Left lobe of liver (tissue), 2 donors: ENCODE measurements at places on chromosomes 12 and 14.

DNA sequence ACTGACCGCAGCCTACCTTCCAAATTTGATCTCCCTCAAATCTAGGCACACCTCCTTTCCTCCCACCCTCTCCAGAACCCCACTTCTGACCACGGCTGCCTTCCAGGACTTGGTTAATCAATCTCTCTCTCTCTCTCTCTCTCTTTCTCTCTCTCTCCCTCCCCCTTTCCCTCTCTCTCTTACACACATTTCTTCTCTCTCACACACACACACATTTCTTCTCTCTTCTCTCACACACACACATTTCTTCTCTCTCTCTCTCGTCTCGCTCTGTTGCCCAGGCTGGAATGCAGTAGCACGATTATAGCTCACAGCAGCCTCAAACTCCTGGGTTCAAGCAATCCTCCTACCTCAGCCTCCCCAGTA is 521 bp upstream of the GMFB start:
- DNase-seq = no peak

DNA sequence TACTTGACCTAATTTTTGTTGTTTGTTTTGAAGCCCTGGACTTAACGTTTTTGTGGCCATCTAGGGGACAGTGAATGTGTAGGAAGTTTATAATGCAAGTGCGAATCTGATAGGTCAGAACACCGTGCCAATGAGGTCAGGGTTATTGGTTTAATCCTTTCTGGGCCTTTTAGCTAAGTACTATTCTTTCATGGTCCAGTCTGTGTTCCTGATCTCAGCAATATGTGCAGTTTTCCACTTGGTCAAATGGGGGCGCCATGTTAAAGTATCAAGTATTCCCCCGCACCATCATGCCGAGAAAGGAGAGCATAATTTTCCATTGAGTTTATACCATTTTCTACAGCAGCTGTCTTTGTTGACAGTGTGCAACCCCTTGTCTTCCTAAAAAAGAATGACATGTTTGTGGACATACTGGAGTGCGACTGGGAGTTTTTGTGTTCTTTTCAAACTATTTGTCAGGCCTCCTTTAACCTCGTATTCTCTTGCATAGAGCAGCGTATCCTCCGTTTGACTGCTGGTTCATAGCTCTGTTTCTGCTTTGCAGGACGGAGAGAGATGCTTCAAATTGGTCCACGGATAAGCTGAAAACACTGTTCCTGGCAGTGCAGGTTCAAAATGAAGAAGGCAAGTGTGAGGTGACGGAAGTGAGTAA is 1.3 kb downstream of the AHSA1 start:
- DNase-seq = no peak

GRCh38 chr12:112988224-112988623 is 9.9 kb downstream of the OAS2 start:
- no peak for DNase-seq

GRCh38 chr14:93120517-93120916 is 4.8 kb upstream of the ITPK1 start:
- DNase-seq = no peak

DNA sequence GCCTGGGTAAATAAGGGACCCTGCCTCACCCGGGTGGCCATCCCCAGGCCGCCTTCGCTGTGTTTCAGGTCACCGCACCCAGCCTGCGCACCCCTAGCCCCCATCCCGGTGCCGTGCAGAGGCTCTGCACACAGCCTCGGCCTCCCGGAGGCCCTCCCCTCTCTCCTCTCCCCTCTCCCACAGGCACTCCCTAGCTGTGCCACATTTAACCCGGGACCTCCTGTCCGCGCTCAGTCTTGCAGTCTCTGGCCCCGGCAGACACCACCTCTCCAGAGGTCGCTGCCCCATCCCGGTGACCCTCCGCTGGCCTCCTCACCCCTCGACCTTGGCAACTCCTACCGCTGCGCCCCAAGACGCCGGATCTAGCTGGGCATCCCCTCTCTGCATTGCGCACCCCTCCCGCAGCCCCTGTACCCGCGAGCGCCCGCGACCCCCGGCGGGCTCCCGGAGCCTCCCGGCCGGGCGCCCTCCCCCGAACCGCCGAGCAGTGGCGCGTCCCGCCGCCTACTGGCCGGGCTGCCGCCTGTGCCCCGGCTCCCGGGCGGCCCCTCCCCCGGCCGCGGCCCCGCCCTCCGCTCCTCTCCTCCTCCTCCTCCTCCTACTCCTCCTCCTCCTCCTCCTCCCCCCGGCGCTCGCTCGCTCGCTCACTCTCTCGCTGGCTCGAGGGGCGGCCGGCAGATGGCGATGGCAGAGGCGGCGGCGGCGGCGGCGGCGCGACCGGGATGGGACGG is 120.7 kb downstream of the AACS start:
- peak; percentile 75 for DNase-seq

- DNase-seq = peak; percentile 57
These were observed 11.2 kb downstream of the BCL2L14 start for GRCh38 chr12:12081836-12082497.

DNA sequence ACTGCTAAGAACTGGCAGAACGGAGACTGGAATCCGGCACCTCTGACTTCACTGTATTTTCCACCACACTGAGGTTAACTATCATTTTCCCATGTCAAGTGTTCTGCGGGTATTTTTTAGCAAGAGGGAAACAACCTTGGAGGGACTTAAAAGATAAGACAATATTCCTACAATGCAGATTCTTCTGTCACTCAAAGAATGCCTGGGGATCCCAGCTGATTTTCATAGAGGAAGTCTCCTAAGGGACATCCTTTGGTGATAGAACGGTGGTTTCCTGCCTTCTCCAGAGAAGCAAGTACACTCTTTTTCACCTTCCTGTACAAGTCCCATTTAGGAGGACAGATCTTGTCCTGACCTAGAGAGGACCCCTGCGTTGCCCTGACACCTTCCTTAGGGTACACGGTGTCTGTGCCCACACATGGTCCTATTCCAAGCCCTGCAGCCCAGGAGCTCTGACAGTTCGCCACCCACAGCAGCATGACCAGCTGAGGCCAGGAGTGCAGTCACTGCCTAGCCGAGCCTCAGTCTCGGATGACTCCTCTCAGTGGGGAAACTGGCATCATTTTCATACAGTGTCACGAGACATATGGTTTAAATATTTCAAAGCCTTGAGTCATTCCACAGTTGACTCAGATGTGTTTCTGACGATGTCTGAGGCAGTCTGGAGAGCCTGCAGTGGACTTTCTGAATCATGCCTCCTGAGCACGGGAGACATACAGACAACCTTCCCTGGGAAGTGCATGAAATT is 181.3 kb upstream of the FKBP4 start:
- no peak for DNase-seq

- peak; percentile 31 for DNase-seq
These were observed 33.6 kb upstream of the BDKRB2 start for GRCh38 chr14:96170961-96171592.

DNA sequence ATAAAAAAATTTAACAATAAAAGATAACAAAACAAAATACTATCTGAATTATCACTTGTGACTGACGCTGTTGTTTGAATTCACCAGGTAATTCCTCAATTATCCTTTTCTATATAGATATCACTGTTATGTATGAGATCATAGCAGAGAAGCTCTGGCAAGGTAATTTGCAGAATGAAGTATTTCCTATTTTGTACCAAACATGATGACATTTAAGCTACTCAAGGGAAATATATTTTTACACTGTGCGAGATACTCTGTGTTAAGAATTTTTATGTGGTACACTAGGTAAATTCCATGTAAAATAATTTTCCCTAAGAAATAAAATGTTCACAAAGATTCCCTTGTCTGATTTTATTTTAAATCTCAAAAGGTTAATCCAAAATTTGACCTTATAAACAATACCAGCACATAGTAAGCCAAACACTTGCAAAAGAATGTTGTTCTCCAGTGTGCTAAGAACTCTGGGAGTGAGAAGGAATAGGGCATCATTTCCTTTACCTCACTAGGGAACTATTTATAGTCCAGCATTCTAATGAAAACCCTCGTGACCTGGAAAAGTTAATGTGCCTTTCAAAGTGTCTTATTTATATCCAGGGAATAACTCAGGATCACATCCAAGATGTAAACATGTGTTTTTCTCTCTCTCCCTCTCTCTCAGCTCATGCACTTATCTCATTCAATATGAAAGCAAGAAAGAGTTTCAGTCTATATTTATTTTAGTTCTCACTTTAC is 115.2 kb upstream of the RAP1B start:
- no peak for DNase-seq

- no peak for DNase-seq
These were observed 51.8 kb upstream of the FBRSL1 start for GRCh38 chr12:132437943-132438700.

DNA sequence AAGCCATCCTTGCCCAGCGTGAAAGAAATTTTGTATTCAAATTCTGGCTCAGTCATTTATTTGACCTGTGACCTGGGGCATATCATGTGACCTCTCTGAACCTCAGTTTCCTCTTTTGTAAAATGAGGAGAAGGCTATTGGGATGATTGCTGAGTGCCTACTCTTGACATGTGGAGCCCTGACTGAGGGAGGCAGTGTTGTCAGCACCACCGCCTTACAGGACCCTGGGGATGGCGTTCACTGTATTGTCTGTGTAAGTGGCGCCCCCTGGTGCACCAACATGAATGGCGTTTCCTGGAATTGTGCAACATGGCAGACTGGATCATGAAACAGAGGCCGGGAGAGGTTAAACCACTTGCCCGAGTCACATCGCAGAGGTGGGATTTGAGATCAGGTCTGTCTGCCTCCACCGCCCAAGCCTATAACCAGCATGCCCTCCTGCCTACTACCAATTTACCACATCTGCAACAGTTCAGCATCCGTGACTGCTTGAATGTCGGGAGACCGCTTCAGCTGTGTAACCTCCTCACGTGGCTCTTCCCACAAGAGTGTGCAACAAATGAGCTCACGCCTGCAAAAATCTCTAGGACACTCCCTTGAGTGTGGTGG is 20.1 kb upstream of the CCDC63 start:
- DNase-seq = peak; percentile 83

- no peak for DNase-seq
These were observed 7.4 kb downstream of the RAN start for GRCh38 chr12:130879212-130879686.

- DNase-seq = no peak
These were observed 391.3 kb downstream of the FLRT2 start for GRCh38 chr14:85921241-85921640.

DNA sequence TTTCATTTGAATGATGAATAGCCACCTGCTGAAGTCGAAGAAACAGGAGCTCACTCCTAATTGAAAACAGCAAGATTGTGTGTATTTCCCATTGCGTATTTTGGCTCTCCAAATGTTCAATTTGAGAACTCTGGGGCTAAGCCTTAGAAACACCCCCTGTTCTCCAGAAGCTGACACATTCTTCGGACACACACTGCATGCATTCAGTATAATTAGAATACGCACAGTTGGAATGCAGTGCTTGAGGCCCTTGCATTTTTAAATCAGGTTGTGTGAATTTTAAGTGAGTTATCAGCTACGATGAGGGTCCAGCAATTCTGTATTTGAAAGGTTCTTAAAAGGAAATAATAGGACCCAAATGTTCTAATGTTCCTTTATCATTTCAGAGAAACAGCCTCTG is 103.8 kb downstream of the PRKD1 start:
- DNase-seq = no peak

DNA sequence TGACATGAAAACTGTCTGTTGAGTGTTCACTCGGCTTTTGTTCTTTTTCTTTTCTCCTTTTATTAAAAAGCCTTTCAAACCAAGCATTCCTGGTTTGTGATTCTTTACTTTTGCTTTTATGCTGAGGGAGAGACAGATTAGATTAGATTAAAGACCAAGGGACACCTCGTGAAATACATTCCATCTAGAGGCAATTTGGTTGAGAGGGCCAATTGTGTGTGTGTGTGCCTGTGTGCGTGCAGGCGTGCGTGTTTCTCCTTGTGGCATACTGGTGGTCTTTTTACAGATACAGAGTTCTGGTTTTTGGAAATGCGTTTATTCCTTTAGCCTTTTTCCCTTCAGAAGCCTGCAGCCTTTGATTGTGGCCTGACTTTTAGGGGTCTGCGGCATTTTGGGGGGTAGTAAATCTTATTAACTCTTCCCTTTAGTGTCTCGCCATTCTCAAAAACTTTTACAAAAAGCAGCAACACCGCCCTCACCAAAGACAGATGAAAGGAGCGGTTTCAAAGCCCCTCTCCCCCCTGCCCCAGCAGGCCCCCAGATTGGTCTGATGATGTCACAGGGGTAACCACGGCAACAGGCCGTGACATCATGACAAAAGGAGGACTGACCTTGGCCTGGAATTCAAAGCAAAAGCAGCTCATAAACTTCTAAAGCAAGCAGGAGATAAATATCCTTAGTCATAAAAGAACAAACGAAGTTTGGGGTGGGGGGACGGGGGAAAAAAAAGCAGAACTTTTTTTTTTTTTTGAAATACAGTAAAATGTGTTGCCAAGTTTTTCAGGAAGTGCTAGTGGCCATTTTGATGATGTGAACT is 84.1 kb upstream of the TBX3 start:
- no peak for DNase-seq

GRCh38 chr12:3310271-3311026 is 180.6 kb upstream of the PRMT8 start:
- no peak for DNase-seq

- no peak for DNase-seq
These were observed 362.0 kb downstream of the ETNK1 start for GRCh38 chr12:22986997-22987396.

- no peak for DNase-seq
These were observed 14.5 kb upstream of the HPD start for GRCh38 chr12:121873216-121873569.

GRCh38 chr12:76787689-76788088 is 23.8 kb downstream of the ZDHHC17 start:
- no peak for DNase-seq

DNA sequence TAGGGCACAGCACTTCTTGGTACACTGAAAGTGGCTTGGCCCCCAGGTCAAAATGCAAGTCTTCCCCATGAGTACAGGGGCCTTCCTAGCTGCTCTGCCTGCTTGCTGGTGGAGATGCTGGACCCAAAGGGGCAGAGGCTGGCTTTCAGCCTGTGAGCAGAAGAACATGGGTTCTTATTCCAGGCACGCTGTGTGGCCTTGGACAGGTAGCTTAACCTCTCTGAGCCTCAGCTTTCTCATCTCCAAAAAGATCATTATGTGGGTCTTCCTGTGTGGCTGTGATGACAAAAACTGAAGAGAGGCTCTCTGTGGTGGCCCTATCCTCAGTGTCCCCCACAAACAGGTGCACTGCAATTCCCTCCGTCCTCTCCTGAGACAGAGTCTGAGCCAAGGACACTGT is 45.6 kb upstream of the TUNAR start:
- DNase-seq = no peak
